Ammon's horn (tissue), 1 donor: ENCODE measurements at places on chromosomes 5 and 9.

DNA sequence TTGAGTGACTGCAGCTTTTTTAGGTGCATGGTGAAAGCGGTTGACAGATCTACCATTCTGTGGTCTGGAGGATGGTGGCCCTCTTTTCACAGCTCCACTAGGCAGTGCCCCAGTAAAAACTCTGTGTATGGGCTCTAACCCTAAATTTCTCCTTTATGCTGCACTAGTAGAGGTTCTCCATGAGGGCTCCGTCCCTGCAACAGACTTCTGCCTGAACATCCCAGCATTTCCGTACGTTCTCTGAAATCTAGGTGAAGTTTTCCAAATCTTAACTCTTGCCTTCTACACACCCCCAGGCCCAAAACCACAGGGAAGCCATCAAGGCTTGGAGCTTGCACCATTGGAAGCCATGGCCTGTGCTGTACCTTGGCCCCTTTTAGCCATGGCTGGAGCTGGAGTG lies 1898.1 kb upstream of the NUDT12 start:
- no peak for DNase-seq

GRCh38 chr5:61496446-61496845 lies 164.4 kb downstream of the ZSWIM6 start:
- DNase-seq, result peak; percentile 64

- no peak for DNase-seq
These were observed 44.0 kb upstream of the PLPP1 start for GRCh38 chr5:55578771-55579170.

DNA sequence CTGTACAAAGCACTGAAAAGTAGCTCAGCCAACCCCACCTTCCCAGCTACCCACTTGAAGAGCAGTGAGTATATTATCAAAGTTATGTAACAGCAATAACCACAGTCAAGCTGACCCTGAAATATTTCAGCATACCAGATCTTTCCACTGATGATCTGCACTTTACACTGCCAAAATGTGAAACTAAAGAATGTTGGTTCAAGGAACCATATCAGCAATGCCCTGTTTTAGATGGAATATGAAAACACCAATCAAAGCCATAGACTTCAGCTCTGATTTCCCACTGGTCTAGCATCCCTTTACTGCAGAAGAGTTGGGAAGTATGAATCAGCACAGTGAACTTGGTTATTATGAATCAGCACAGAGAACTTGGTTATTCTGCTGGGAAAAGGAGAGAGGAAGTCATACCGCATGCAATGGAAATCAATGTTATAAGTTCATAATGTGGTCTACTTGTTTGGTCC lies 20.0 kb downstream of the CEMIP2 start:
- no peak for DNase-seq

DNA sequence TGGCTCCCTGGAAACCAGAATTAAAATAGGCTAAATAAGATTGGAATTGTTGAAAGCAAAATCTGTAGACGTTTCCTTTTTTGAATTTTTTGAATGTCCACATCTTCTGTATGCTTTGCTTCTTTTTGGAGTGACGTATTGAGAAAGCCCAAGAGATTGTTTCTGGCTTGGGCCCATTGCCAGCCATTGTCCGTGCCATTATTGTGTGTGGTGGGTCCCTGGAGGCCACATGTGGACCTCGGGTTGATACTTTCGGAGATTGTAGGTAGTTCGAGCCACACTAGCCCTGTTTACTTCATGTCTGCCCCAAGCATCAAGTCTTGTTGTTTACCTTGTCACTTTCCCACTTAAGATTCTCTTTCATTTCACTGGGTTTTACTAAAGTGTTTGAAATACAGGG lies 106.0 kb downstream of the PALM2AKAP2 start:
- DNase-seq, result no peak

- DNase-seq, result no peak
These were observed 34.9 kb upstream of the PPP3R2 start for GRCh38 chr9:101629636-101630035.

DNA sequence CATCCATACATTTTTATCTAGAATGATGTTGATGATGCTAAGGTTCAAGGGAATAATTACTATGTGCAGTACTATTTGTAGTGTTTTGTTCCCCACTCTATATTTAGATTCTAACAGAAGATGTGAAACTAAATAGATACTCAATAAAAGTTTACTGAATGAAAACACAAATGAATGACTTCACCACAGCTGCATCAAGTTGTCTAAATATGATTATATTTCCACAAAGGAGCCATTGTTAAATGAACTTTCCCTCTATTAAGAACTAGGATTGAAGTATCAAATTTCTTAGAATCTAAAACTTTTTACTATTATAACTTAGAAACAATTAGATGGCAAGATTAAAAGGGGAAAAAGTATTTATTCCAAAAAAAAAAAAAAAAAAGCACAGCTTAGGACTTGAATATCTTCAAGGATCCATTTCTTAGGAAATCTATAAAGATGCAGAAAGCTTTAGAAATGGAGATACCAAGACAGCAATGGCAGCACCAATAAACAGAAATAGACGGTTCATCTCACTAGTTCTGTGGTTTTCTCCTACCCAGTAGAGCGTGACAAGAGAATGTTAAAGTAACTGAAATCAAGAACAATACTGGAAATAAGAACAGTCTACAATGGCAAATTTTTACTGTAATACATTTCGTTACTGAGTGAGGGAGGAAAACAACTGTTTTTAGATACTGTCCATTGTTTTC lies 347.6 kb downstream of the EBF1 start:
- no peak for DNase-seq

- no peak for DNase-seq
These were observed 17.6 kb downstream of the FAM169A start for GRCh38 chr5:74848553-74849025.

DNA sequence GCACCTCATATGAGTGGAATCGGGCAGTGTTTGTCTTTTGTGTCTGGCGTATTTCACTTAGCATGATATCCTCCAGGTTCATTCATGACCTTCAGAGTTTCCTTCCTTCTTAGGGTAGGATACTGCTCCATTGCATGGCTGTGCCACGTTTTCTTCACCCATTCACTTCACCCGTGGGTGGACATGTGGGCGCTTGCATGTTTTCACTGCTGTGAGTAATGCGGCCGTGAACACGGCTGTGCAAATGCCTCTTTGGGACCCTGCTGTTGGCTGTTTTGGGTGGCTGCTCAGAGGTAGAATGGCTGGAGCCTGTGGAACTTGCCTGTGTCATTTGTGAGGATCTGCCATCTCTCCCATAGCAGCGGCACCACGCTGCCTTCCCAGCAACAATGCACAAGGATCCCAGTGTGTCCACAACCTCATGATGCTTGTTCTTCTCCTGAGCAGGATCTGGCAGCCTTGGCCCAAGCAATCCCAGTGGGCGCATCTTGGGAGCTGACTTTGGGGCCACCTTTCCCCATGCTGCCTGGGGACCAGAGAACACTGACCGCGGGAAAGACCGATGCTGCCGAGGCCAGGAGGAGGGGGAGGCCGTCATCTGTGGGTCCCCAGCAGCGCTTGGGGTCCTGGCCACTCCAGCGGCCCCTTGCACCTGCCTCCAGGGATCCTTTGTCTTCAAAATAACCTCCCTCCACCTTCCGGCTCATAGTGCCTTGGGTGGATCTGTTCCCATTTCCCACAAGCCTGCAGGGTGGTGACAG lies 2.3 kb upstream of the SCGB3A1 start:
- no peak for DNase-seq

DNA sequence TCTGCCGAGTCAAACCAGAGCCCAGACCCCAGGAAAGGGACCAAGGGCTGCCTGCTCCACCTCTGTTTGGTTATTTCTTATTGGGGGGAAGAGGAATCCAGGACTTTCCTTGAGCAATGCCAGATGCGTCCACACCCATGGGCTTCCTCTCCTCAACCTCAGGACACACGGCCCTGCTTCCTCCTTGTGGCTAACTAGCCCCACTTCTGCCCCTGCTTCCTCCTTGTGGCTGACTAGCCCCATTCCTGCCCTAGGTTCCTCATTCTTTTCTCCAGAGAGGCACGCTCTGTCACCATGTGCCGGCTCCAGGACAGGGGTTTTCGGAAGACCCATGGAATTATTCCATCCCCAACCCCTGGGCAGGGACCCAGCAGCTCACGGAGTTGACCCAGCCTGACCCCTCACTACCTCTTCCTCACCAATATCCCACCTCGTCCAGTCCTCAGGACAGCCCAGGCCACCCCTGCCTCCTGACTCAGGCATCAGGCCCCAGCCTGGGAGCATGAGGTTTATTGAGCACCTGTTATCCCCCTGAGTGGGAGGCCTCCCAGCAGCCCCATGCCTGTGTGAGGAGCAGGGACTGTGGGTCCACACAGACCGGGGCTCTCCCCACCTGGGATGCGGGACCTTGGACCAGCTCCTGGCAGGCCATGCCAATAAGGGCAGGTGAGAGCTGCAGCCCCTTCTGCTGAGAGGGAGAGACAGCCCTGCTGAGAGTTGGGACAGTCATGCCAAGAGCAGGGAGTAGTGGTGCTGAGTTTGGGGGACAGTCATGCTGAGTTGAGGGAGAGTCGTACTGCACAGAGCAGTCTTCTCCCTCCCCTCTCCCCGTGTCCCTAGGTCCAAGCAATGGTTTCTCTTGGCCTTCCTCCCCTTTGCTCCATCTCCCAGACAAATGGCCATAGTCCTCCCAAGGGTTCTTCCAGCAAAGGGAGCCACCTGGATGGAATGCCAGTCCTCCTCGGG lies 11.8 kb upstream of the FCN1 start:
- peak; percentile 71 for DNase-seq

- DNase-seq, result no peak
These were observed 77.9 kb downstream of the HMCN2 start for GRCh38 chr9:130343445-130343918.

GRCh38 chr5:174423558-174423957 lies 300.8 kb upstream of the MSX2 start:
- no peak for DNase-seq

- no peak for DNase-seq
These were observed 156.0 kb downstream of the COL23A1 start for GRCh38 chr5:178434016-178434761.

- DNase-seq, result no peak
These were observed 160.7 kb upstream of the ZNF608 start for GRCh38 chr5:124907098-124907644.

- peak; percentile 53 for DNase-seq
These were observed 1.6 kb upstream of the SPZ1 start for GRCh38 chr5:80318212-80318611.

DNA sequence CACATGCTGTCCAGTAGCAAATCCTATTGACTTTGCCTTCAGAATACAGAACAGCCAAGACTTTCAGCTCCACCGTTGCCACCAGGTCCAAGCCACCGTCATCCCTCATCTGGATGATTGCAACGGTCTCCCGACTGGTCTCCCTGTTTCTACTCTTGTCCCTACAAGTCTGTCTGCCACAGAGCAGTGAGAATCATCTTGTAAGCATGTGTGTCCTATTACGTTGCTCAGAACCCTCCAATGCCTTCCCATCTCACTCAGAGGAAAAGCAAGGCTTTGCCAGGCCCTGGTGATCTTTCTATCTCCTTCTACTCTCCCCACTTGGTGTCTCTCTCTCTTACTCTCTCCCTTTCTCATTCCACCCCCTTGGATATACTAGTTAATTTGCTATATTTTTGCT lies 76.7 kb upstream of the GDNF start:
- DNase-seq, result no peak

GRCh38 chr5:43042626-43043399 lies 2.7 kb upstream of the ANXA2R start:
- DNase-seq, result peak; percentile 71

DNA sequence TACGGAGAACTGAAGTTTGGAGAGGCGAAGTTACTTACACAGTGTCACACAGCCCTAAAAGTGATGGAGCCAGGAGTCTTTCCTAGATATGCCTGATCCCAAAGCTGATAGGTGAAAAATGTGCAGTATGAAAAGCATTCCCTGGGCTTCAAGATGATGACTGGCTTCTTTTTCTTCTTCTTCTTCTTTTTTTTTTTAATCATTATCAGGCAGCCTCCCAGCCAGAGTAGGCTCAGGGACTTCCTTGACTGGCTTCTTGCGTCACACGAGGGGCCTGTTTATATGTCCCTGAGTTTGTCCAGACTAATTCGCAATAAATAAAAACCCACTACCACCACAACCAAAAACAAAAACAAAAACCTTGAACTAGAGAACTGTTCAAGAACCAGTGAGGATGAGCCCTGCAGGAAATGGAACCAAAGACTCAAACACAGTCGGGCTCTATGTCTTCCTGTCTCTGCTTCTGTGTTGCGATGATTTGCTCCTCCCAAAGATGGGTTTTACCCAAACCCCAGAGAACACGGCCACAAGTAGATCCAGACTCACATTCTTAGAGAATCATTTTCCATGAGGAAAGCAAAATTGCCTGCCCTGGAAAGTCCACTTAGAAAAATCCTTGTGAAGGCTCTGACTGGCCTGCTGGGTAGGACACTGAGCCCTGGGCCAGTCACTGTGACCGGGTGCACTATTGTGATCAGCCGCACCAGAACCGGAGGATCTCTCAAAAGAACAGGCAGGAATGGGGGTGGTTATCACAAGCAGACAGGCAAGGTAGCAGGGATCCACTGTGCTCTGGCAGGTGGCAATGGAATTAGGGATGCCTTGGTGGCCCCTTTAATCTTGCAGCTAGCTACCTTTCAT lies 38.0 kb upstream of the ADAM19 start:
- no peak for DNase-seq

- no peak for DNase-seq
These were observed 26.5 kb downstream of the KCNMB1 start for GRCh38 chr5:170362656-170363055.

GRCh38 chr5:97087138-97087537 lies 55.3 kb downstream of the LIX1 start:
- no peak for DNase-seq

DNA sequence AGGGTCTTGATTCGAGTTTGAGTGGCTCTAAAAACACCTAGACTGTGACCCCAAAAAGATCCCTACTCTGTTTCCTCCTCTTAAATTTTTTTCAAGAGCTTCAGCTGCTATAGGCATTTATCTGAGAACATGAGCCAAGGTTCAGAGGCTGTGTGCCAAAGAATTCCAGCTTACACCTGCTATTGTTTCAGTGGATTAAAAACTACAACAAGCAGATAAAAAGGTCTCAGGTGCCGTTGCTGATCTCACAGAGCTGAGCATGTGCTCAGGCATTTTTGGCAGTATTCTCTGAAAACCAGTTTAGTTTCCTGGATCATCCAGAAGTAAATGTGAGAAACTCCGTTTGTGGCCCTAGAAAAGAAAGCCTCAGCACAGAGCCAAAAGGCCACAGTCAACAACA lies 349.2 kb downstream of the DEPDC1B start:
- DNase-seq, result no peak

DNA sequence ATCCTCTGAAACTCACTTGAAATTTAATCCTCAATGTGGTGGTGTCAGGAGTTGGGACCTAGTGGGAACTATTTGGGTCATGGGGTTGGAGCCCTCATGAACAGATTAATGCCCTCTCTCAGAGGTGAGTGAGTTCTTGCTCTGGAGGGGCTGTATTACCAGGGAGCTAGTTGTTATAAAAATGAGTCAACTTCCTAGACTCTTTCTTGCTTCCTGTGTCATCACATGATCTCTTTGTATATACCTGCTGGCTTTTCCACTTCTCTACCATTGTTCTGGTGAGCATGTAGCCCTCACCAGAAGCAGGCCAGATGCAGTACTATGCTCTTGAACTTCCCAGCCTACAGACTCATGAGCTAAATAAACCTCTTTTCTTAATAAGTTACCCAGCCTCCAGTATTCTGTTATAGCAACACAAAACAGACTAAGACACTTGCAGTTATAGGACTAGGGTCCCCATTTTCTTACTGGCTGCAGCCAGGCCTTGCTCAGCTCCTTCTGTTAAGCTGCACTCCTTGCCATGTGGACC lies 127.5 kb downstream of the SUSD1 start:
- no peak for DNase-seq
